ENCODE measurements at places on chromosomes 2 and 18.

DNA sequence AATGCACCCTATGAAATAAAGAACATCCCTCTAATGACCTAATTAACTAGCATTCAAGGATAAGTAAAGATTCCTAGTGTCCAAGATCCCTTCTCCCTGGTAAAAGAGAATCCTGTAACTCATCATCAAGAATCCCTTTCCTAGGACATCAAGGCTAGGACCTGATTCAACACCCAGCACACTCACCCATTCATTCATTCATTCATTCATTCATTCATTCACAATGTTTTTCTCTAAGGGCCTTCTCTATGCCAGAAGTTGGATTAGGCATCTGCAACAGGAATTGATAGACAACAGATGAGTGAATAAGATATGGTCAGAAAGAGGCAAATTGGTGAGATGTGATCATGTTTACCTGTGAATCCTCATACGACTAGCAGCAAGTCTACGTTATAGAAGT, 126.8 kb downstream of the OSR1 start:
- no peak for DNase-seq

DNA sequence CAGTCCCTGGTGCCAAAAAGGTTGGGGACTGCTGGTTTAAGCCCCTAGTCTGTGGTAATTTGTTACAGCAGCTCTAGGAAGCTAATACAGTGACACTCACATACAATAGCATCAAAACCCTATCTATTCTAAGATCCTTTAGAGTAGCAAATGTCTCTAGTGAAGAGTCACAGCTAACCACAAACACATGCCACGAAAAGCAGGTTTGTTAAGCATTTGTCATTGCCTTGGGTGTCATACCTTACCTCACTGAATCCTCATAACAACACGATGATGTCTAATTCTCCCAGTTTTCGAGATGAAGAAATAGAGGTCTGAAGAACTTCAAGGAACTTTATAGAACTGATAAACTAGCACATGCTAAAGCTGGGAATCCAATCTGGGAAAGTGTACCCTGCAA, 29.6 kb upstream of the RNF152 start:
- no peak for DNase-seq

DNA sequence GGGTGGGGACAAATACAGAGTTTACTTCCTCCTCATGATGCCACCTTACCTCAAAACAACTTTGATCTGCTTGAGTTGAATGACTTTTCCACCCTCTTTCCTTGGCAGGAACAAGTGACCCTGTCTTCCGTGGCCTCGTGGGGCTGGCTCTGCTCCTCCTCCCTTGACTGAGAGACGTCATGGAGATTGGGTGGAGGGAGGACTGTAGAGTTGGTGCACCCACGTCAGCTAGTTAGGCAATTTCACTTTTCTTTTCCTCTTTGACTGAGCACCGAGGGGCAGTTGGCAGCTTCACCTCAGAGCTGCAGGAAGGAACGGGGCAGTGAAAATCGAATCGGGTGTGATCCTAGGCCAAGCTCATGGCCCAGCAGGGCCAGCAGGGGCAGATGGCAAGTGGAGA, at the start of gene SP140:
TSS of gene SP140 (plus strand) at position 251 of the 400 bp plus-strand sequence. CDS start at position 360, 109 bp downstream.
- no peak for DNase-seq

GRCh38 chr2:2901384-2902345, 476.0 kb downstream of the EIPR1 start:
- no peak for DNase-seq

DNA sequence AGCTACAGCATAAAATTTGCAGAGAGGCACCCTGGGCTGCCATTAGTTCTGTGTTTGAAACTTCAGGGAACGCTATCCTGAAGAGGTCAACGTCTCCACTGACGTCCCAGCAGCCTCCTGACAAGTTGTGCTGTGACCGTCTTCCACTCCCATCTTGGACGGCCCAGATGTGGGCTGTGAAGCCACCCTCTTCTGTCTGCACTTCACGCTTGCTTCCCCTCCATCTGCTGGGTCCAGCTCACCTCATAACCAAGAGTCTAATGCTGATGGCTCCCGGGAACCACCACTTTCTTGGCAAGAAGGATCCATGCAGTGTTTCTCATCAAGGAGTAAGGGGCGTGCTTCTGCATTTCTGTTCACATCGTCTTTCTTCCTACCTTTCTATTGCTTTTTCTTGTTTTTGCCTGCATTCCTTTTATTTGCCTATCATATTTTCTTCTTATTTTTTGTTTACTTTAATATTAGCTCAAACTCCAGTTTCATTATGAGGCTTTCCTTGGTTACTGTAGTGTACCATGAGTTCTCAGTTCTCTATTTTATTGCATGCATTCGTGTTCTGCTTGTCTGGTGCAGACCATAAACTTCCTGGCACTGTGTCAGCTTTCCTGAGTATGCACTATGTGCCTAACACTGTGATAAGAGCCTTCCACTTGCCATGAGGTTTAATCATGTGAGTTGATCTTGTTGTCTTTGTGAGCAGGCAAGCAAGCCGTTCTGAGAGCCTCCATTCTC, 631.8 kb upstream of the RAB6C start:
- DNase-seq: no peak

- no peak for DNase-seq
These were observed 138.8 kb upstream of the SP5 start for GRCh38 chr2:170576296-170576695.

GRCh38 chr18:23363865-23364570, 89.1 kb upstream of the RIOK3 start:
- DNase-seq: no peak

DNA sequence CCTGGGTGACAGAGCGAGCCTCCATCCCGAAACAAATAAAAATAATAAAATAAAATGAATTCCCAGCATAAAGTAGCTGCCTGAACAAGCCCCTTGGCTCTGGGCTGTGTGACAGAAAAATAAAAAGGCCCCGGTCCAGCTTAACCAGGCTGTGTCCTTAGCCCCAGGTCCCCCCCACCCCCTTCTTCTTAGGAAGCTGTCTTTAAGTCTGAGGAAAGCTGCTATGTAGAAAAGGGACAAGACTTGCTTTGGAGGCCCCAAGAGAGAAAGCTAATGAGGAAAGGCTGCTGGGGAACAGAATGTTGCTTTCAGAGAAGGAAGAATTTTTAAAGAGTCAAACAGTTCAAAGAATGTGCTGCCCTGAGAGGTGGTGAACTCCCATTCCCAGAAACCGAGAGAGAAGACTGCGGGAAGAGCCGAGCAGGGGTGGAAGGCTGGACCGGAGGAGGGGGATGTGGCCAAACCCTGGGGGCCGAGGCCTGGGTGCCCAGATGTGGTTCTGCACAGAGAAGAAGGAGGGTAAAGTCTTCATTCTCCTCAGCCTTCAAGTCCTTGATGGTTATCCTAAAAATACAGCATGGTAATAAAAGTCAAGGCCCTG, 61.9 kb downstream of the CENPO start:
- DNase-seq: no peak

DNA sequence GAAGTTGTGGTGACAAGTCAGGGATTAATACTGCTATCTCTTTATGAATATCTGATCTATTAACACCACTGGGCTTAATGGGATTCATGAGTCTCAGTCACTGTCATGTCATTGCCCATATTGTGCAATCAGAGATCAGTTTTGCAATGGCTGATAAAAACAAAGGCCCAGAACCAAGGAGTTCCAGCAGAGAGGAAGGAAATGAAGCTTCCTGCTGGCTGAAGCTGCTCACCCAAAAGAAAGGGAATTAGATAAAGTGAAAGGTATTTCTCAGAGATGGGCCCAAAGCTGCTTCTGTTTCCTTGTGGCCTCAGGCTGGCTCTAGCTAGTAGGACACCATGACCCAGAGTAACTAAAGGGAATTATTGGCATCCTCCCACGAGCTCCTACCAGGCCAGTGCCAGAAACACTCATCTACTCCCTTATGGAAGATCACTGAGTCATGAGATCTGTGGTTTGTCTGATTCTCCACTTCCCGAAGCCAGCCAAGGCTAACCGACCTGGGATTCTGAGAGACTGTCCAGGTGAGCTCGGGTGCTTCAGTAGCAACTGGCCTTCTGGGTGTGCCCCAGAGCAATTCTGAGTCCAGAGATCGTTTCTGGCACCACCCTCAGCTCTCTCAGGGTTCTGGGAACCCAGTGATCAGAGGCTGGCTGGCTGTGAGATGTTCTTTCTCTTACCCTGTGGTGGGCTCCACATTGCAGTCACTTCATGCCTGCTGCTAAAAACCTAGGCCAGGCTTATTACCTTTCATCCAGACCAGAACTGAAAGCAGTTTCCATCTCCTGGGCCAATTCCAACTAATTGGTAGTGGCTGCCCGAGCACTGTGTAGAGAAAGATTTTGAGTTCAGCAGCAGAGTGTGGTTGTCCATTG, 129.5 kb upstream of the PELI1 start:
- DNase-seq: peak; percentile 83

GRCh38 chr2:175359710-175360109, 178.2 kb upstream of the ATP5MC3 start:
- DNase-seq: no peak

- DNase-seq: no peak
These were observed 122.2 kb downstream of the RBMS1 start for GRCh38 chr2:160371251-160372009.

DNA sequence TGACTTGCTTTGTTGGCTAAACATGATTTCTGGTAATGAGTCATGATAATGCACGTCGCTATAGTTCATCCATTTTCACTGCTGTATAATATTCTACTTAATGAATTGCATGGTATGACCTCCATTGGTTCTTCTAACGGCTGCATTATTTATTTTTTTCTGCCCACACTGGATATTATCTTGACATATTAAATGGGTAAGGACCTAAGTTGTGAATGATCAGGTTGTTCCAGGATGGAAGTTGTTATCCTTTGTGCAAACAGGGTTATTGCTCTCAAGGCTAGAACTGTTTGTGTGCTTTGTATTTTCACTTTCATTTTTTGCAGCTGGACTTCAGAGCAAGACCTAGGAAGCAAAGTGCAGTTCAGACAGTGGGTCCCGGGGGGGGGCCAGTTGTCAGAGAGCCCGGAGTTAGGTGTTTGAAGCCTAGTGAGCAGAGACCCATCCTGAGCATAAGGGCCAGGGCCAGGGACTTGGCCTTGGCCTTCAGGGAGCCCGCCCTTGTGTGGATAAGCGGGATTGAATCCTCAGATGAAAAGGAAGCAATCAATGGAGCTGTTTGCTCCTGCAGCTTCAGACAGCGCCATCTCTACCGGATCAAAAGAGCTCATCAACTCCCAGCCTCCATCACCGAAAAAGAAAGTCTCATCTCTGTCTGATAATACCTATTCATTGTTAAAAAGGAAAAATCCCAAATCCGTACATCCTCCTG, 48.2 kb downstream of the AGAP1 start:
- no peak for DNase-seq

DNA sequence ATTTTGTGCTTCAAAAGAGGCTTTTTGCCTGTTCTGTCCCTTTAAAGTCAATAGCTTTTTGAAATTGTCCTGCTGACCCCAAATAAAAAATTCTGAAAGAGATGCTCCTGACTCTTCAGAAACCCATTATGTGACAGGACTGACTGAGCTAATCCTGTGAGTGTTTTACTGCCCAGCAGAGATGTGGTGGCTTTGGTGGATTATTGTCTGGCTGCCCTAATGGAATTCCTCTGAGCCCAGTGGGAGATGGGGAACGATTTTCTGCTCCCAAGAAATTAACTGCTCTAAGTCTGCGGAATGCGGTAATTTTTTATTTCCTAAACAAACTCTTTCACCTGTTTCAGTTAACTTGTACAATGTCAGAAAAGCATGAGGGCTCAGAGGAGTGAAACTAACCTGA, 258.2 kb downstream of the IKZF2 start:
- no peak for DNase-seq

GRCh38 chr2:107398683-107399082, 428.0 kb upstream of the RGPD4 start:
- DNase-seq: no peak

GRCh38 chr2:19702267-19702666, 199.5 kb downstream of the TTC32 start:
- no peak for DNase-seq

GRCh38 chr2:138182250-138182936, 218.1 kb downstream of the HNMT start:
- DNase-seq: no peak

DNA sequence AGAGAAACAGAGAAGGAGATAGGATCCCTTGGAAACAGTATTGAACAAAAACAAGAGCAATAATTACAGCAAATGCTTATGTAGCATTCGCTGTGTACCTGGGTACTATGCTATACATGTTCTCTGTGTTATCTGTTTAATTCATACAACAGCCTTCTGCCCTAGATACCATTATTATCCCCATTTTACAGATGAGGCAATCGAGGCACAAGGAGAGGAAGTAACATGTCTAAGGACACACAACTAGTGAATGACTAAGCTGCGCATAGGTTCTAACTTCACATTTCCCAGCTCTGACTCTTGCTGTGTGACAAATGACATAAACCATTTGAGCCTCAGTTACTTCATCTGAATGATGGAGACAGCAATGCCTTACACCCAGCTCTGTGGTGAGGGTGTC, 70.5 kb downstream of the VSNL1 start:
- no peak for DNase-seq

- DNase-seq: no peak
These were observed 896.1 kb downstream of the NRXN1 start for GRCh38 chr2:50135821-50136220.

GRCh38 chr2:216503697-216504375, 5.2 kb downstream of the RPL37A start:
- DNase-seq: no peak

DNA sequence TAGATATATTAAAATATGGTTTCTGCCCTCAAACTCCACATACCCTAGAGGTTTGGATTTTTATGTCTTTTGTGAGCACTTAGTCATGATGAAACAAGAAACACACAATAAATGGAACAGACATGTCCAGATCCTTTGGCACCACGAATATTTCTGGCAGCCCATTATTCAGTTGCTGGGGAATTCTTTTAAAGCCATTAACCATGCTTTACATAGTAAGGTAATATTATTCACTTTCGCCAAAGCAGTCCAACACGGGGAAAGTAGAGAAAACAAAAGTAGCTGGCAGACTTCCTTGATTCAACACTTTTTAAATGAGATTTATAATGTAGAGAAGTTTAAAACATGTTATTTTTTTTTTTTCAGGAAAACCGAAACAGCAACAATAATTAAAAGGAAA, 235.4 kb downstream of the PIEZO2 start:
- DNase-seq: no peak

DNA sequence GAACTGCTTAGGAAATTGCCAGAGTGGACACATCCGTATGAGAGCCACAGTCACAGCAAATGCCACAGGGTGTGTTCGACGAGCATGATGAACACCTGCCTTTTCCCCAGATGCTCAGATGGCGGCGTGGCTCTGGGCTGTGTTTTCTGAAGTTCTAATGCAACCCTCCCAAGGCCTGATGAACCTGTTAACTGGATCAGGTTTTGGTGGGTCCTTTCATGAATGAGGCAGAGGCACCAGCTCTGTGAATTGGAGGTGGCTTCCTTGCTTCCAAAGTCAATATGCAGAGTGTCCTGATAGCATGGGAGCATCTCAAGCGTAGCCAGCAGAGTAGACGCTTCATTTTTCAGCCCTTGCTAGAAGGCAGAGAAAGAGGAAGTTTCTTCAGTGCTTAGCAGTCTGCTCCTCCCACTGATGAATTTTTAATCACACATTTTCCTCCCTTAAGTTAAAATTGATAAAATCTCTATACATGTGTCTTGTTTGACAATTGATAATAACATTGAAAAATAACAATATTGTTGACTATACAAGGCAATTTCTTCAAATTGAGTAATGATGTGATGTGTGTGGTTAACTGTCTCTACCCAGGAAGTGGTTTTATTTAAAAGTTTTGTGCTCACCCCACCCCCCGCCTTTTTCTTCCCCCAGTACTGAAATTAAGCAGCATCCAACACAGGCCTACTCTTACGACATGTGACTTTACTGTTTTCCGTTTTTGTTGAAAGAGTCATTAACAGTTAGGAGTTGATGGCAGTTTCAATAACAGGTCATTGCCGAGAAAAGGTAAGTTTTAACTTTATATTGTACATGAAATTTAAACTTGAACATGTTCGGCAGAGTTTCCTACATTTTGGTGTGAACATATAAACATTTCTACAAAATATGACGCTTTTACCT, at the start of gene ARHGAP15:
TSS of gene ARHGAP15 (plus strand) at position 739 of the 900 bp plus-strand sequence.
- no peak for DNase-seq

Measured in GM04504 (cell line).